Activated naive CD4-positive, alpha-beta T cell treated with anti-CD3 and anti-CD28 coated beads, Interleukin-2, amount 50 U/mL, for 72 hours (primary cell): ENCODE measurements at places on chromosomes 6 and 20. TPM values are rescaled to one million over a fixed set of nuclear protein-coding genes. Genes with fewer than 3 reads are reported as not detected.

The CDH22 gene
- total RNA-seq = 0.07 TPM

The BANF2 gene
- total RNA-seq = not detected

The C6orf141 gene
- total RNA-seq = 0.35 TPM

The AVP gene
- total RNA-seq = not detected

The VSX1 gene
- not detected for total RNA-seq

The DDO gene
- total RNA-seq = not detected

The SLC24A3 gene
- not detected for total RNA-seq

The CCNC gene
- total RNA-seq = 63.6 TPM

The PBOV1 gene
- not detected for total RNA-seq

The LSM2 gene
- total RNA-seq = 173 TPM

The HCRTR2 gene
- not detected for total RNA-seq

The GNAS gene
- total RNA-seq = 863 TPM

The OR2J3 gene
- total RNA-seq = not detected

The ADGRF4 gene
- total RNA-seq = not detected

The CAGE1 gene
- total RNA-seq = not detected

The CST7 gene
- 29.8 TPM for total RNA-seq

The PRSS35 gene
- total RNA-seq = not detected

The ZFP57 gene
- total RNA-seq = 5.9 TPM

The HEY2 gene
- not detected for total RNA-seq

The FAM110A gene
- 12.0 TPM for total RNA-seq

The LTB gene
- total RNA-seq = 294 TPM

The HSPA1L gene
- total RNA-seq = 2.8 TPM

The CALHM6 gene
- total RNA-seq = 13.9 TPM

The BPI gene
- total RNA-seq = not detected

The CLPSL2 gene
- total RNA-seq = 0.74 TPM

The AKAP12 gene
- 0.36 TPM for total RNA-seq

The ROMO1 gene
- total RNA-seq = 111 TPM

The PLA2G7 gene
- not detected for total RNA-seq

The HLA-DOA gene
- total RNA-seq = 1.8 TPM

The TBCC gene
- total RNA-seq = 19.5 TPM

The DEF6 gene
- 107 TPM for total RNA-seq

The ADAM33 gene
- total RNA-seq = not detected

The C6orf52 gene
- not detected for total RNA-seq

The TTLL9 gene
- total RNA-seq = not detected

The LGSN gene
- total RNA-seq = not detected

The RCAN2 gene
- total RNA-seq = 0.74 TPM

The TMEM244 gene
- total RNA-seq = not detected

The GPSM3 gene
- 84.9 TPM for total RNA-seq

The DYNLT2 gene
- total RNA-seq = 2.3 TPM

The SEMG1 gene
- total RNA-seq = not detected

The RIMS1 gene
- not detected for total RNA-seq

The SAMD3 gene
- total RNA-seq = 0.95 TPM

The PROKR2 gene
- not detected for total RNA-seq

The CCN5 gene
- not detected for total RNA-seq

The RAB23 gene
- total RNA-seq = 2.2 TPM
